Occipital lobe (tissue), 3 donors: ENCODE measurements at places on chromosomes 5 and 9.

DNA sequence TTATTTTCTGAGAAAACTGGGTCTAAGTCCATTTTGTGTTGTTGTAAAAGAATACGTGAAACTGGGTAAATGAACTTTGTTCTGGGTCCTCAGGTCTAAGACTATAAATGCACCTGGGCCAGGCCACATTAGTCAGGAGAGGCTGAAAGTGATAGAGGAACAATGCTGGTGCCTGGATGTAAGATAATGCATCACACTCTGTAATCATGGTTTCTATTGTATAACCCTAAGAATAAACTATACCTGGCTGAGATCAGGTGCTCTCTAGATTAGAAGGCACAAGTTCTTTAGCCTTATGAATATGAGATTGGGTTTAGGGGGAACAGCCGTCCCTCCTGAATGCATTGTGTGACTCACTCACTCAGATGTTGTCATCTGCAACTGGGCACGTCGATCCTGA is 675.5 kb downstream of the HTR1A start:
- DNase-seq, result no peak

DNA sequence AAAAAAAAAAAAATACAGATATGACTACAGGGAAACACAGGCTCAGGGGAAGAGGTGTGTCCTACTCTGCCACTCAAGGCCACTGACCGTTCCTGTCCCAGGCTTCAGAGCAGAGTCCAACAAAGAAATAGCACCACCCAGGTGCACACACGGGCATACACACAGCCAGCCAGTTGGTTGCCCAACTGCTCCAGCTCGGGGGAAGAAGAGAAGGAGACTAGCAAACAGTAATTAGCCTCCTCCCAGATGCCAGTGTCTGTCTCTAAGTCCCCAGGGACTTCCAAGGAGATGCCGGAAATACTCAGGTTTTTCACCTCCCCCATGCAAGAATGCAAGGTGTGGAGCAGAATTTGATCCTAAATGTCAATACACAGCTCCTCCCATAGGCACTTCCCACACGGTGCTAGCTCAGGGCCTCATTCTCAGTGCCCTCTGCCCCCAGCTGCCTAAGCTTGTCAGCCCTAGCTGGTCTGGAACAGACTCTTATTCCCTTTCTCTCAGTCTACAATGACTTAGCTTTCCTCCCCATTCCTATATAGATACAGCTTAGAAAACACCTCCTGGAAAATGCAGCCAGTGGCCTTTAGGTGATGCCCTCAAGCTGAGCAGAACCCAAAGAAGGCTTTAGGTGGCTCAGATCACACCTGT is 1.7 kb downstream of the MYORG start:
- DNase-seq, result no peak

GRCh38 chr5:31763424-31763823 is 124.5 kb downstream of the PDZD2 start:
- no peak for DNase-seq

DNA sequence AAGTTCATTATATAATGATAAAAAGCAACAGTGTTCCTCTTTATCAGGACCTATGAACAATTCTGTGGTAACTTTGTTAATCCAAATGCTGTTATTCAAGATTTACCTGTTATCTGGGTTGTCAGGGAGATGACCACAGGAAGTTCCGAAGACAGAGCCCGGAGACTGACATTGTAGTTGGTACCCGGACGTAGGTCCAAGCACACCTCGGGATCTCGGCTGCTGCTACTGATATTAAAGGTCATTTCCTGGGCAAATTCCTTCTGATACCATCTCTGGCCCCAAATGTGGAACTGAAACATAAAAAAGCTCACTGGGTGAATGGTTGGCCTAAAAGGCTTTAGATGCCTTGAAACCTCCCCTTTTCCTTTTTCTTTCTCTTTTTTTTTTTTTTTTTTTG is 96.7 kb downstream of the SUSD1 start:
- no peak for DNase-seq

GRCh38 chr5:55869847-55870246 is 18.7 kb downstream of the IL31RA start:
- no peak for DNase-seq
